ENCODE measurements at places on chromosomes 1 and 21. TPM values are rescaled to one million over a fixed set of nuclear protein-coding genes. Genes with fewer than 3 reads are reported as not detected.
A peak's percentile ranks its signal among the peaks of the same experiment; 100 is the strongest.

The EVA1C gene
- total RNA-seq: 7.9 TPM

The PLPPR4 gene
- total RNA-seq: 0.35 TPM

The C8A gene
- total RNA-seq: not detected

The IGSF9 gene
- 0.47 TPM for total RNA-seq

The TEX38 gene
- total RNA-seq: not detected

The MYOC gene
- not detected for total RNA-seq

The HLCS gene
- total RNA-seq: 31.7 TPM

The KLHDC9 gene
- not detected for total RNA-seq

DNA sequence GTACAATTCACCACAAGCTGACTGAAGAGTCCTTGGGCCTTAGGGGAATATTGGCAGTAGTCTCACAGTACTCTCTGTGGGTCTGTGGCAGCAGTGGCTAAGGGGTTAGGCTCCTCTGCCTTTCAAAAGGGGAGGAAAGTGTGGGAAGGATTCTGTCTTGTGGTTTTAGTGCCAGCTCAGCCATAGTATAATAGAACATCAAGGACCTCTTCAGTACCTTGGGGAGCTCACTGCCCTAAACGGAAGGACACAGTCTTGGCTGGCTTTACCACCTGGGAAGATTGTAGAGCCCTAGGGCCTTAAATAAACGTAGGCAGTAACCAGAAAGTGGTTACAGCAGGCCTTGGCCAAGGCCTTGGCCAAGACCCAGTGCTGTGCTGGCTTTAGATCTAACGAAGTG, 265.7 kb downstream of the COL11A1 start:
- no peak for DNase-seq

GRCh38 chr1:63679076-63679475, 85.9 kb downstream of the PGM1 start:
- no peak for DNase-seq

DNA sequence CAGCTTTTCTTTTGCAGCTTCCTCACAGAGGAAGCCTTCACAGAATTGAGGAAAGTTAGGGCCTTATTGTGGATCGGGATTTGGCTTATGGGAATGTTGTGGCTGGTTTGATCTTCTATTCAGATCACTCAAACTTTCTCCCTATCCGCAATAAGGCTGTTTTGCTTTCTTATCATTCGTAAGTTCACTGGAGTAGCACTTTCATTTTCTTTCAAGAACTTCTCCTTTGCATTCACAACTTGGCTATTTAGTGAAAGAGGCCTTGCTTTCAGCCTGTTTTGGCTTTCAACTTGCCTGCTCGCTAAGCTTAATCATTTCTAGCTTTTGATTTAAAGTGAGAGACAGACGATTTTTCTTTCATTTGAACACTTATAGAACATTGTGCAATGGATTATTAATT, 181.9 kb upstream of the B3GALT2 start:
- no peak for DNase-seq

DNA sequence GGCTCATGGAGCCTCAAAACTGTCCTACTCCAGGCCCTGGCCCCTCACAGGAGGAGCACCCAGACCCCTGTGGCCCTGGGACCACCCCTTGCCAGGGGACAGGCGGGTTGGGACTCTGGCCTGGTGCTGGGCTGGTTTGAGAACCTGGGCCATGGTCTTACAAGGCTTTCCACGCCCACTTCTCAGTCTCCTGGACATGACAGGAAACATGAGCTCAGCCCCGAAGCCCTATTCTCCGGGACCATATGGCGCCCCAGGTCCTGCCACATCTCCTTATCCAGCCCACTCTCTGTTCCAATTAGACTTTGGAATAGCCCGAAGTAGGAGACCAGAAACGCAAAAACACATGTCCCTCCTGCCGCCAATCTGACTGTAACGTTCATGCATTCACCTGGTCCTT, 47.9 kb downstream of the KCNAB2 start:
- DNase-seq: no peak

DNA sequence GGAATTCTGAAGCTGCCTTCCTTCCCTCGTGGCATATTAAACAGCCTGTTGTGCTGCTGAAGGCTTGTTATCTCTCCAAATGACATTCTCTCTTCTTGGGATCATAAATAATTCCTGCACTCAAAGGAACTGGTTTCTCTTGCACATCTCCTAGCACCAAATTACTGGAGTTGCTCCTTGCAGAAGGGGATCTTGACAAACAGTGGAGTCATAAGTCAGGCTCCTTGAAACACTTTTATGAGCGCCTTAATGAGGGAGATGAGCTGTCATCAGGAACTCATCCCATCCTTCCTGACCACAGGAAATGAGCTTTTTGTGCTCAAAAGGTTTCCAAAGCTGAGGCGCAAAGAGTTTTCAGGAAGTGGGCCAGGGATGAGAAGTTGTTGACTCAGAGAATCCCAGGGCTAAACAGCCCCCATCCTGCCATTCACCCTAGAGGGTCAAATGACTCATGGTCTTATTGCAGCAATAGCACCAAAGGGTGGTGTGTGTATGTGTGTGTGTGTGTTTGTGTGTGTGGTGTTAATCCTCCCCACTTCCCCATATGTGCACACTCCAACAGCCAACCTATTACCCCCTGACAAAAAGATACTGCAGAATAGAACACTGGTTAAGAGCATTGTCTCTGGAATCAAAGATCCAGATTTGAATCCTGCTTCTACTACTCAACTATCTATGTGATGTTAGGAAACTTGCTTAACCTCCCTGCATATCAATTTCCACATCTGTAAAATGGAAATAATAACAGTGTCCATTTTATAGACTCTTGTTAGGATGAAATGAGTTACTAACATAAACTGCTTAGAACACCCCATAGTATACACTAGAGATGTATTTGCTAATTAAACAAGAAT, 2.8 kb upstream of the PHC2 start:
- DNase-seq: peak; percentile 90

- DNase-seq: no peak
Observed at GRCh38 chr21:28763809-28764418, 228.8 kb downstream of the LTN1 start.

DNA sequence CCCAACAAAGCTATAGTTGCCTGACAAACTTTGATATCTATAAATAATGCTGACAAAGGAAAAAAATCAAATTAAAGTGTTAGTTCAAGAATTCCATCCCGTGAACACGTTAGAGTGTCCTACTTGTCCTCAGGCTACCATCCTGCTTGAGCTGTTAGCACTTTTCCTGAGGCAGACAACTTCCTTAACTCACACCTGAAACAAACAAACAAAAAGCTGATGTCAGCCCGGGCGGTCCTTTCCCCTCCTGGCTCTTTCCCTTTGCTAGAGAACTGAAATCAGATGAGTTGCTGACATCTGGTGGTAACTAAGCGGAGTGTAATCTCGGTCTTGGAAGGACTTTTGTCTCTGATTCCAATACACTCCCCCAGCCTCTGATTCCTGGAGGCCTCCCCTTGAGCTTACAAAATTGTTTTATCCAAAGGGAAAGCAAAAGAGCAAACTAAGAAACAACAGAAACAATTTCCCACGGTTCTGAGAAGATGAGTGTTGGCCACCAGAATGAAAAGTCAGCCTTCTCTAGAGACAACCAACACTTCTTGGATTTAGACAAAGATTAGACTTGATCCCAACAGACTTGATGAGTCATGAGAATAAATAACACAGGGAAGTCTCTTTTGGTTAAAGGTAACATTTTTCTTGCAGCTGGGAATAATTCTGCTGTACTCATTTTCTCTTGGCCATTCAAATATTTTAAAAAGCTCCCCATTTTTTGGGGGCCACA, 135.4 kb downstream of the PROX1 start:
- DNase-seq: peak; percentile 77

Data from H4 (cell line).